Stimulated activated CD4-positive, alpha-beta T cell treated with anti-CD3 and anti-CD28 coated beads, Interleukin-4, amount 100 ng/mL, for 48 hours (primary cell): ENCODE measurements at places on chromosomes 3 and 15.

DNA sequence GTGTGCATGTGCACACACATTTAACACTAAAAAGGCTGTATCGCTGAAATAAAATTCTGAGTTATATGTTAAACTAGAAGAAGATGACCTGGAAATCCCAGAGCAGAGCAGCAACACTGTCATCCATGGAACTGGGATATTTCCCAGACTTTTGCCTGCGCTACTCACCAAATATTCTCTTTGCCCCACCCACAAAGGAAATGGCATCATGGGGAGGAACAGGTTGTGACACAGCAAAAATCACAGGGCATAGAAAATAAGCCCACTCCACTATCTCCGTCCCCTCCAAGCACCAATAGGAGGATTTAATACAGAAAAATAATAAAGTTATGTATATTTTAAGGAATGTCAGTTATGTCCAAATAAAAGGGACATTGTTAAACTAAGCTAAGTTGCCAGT is 71.7 kb downstream of the COL8A1 start:
- DNase-seq = no peak

DNA sequence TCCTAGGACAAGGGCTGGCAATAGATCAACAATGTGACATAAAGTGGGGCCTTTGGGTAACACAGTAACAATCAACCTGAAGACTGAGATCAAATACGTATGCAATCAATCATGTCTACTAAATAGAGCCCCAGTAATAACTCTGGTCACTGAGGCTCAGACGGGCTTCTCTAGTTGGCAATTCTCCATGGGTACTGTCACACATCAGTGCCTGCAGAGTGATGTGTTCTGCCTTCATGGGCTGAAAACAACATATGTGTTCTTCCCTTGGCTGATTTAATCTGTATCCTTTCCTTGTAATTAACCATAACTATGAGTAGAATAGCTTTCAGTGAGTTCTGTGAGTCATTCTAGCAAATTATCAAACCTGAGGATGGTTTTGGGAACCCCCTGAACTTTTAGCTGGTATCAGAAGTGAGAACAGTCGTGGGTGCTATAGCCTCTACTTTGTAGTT is 113.6 kb downstream of the TMCO5A start:
- DNase-seq = no peak

GRCh38 chr15:65312400-65312916 is 8.0 kb downstream of the RNU5B-1 start:
- no peak for DNase-seq

- DNase-seq = peak; percentile 46
Measured at GRCh38 chr3:193593668-193594030, 641 bp downstream of the OPA1 start.

- DNase-seq = no peak
Measured at GRCh38 chr15:69576948-69577351, 124.3 kb downstream of the RPLP1 start.

DNA sequence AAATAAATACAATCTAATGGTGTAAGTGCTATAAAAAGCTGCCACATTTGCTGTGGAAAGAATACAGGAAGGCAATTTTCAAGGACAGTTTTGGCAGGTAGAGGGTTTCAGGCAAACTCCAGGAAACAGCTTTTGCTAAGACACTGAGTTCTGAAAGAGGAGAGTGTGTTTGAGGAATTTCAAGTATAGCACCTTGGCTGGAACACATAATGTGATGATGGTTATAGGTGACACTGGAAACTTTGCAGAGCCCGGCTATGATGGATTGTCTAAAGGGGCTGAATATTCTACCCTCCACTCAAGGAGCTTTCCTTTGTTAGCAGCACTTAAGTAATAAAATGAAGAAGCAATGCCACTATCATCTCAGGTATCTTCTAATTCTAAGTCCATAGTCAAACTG is 209.4 kb upstream of the TGFBR2 start:
- no peak for DNase-seq
